ENCODE measurements at places on chromosomes 12 and 14.

DNA sequence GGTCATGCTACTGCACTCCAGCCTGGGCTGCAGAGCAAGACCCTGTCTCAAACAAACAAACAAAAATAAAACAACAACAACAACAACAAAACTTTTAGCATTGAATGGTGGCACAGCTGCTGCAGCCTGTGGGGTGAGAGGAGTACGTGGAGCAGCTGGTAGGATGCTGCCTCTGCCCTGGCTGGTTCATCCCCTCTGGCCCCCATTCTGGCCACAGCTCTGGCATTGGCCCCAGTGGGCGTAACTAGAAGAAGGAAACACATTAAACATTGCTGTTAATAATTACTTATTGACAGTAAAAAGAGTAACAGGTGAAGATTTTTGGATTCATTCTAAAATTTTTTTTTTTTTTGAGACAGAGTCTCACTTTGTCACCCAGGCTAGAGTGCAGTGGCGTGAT, 28.8 kb upstream of the C2CD5 start:
- DNase-seq: no peak

DNA sequence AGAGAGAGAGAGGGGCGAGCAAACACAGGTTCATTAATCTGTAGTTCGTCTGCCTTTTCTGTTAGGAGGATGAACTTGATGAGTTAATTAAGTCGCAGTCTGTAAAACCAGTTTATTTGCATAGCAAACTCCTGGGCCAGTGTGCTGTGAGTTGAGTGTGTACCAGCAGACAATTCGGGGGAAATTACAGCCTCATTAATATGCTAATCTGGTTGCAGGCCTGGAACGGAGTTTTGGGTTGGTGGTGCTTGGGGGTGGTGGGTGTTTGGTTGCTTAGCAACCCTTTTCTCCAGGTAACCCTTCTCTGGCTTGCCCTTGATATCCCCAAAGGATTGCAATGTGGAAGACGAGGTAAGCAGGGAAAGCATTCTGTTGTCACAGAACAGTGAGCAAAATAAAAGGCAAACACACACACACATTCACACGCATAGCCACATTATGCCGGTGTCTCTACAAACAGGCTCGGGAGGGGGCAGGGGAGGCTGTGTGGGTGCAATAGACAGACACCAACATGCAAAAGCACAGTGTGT, 29.2 kb upstream of the LHX5 start:
- DNase-seq: no peak

DNA sequence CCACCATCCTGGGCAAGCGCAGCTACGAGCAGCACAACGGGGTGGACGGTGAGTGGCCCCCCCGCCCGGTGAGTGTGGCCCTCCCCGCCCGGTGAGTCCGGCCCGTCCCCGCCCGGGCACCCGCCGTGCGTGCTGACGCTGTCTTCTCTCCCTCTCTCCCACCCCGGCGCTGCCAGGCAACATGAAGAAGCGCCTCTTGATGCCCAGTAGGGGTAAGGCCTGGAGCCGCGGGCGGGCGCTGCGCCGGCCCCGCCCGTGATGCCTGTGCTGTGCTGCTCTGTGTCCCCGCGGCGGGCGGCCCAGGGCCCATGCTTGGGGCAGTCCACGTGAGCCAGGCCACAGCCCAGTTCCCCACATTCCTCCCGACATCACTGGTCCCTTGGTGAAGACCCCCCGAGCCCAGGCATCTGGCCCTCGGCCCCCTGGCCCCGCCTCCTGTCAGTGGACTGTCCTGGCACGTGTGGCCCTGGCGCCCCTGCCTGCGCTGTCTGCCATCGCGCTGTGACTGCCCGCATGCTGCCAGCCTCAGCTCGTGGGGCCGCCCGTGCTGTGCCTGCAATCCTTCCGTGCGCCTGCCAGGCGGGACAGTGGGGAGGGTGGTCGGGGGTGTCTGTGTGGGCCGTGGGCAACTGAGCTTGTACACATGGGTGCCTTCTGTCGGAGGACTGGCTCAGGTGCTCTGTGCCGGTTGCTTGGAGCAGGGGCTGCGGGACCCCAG, 7.9 kb upstream of the CRIP2 start:
- no peak for DNase-seq

GRCh38 chr14:78605897-78606500, 435.8 kb downstream of the NRXN3 start:
- peak; percentile 65 for DNase-seq

GRCh38 chr14:54737132-54737711, 165.4 kb downstream of the GCH1 start:
- DNase-seq: peak; percentile 21

GRCh38 chr14:32186248-32186647, 15.6 kb upstream of the RNU6-7 start:
- no peak for DNase-seq

DNA sequence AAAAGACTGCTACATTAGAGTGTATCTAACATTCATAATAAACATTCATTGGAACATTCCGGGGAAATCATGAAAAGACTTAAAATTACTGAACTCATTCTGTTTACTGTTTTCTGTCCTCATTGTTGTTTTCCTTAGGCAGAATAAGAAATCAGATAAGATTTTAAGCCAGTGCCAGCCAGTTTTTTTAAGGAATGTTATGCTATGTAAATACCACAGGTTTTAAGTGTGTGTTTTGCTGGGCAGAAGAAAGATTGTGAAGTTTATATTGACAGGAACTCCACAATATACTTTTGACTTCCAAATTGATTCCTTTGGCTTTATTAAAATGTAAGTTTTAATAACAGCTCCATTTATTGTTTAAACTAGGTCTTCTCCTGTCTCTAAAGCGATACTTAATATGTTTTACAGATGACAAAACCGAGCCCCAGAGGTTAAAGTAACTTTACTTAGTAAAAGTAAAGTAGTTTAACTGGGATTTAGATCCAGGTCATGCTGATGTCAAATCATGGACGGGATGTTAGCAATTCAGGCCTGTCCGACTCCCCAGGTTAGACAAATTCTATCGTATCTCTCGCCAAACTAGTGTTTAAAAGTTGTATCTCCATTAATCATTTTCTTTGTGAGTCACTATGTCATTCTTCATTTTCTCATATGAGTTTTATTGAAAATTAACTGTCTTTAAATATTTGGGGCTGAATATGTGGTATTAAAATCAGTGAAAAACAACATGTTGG, 1.7 kb downstream of the LARP4 start:
- DNase-seq: peak; percentile 46

- DNase-seq: peak; percentile 67
Observed at GRCh38 chr14:36070031-36070719, 106.3 kb downstream of the PTCSC3 start.

DNA sequence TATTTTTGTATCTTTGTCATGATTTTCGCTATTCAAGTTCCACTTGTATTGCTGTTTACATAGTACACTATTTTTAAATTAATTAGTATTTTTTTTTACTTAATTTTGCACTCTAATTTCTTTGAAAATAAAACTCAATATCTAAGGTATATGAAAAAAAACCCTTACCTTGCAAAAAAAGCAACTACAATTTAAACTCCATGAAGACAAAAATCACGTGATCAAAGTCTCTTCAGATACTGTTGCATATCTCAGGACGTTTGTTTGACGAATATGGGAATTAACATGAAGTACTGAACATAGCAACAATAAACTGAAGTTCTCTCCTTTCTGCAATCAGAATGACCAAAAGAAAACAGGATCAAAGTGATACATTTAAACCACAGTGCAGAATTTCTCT, 968.4 kb upstream of the SEL1L start:
- DNase-seq: no peak

DNA sequence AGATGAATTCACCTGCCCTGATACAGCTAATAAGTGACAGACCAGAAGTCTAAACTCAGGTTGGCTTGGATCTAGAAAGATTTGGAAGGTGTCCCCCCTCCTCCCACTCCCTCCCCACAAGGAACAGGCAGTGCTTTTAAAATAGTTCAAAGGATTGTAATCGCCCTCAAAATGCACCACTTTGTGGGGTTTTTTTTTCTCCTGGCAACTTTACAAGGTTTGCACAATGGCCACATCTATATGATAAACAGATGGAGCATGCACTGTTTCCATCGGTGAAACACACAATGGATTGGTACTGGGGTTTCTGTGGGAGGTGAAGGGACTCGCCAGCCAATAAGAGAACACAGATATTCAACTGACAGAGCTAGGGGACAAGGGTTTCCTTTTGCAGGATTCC, 137.4 kb downstream of the LLPH start:
- DNase-seq: no peak

GRCh38 chr12:57604454-57604991, at the start of gene DTX3:
TSS of gene DTX3 (plus strand) at chr12:57604824. CDS start at chr12:57606518, 1,694 bp downstream.
- DNase-seq: no peak

- no peak for DNase-seq
Observed at GRCh38 chr14:95155045-95155444, 2.3 kb downstream of the DICER1 start.

GRCh38 chr14:92987713-92988510, 65.0 kb downstream of the CHGA start:
- no peak for DNase-seq

DNA sequence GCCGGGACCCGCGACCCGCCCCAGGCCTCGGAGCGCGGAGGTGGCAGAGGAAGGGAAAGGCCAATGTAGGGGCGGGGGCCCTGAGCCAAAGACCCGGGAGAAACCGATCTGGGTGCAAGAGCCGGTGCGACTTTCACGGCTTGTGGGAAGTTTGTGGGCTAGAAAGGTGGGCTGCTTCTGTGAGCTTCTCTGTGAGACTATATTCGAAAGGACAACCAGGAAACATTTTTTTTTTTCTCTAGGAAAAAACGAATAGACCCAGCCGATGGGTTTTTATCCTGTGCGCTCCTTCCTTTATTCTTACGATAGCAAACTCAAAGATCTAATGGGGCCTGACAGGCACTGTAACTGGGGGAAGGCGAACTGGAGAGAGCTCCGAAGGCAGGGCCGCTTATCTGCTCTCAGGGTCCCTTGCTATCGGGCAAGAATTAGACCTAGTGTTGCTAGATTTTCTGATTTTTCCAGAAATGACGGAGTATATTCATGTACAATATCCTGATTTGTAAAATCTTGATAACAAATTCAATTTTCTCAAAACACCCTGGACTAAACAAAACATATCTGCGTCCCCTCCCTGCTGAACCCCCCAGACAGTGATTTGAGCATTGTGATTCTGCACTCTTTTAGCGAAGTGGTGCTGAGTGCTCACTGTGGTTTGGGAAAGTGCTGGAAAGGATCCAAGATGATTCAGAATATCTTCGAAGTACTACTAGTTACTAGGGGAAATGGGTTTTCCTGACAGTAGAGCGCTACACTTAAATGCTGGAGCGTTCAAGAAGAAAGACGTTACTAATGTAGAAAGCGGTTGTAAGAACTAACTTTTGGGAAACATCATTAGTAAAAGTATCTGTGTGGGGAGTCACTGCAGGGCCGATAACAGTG, 563 bp upstream of the STXBP6 start:
- peak; percentile 32 for DNase-seq

DNA sequence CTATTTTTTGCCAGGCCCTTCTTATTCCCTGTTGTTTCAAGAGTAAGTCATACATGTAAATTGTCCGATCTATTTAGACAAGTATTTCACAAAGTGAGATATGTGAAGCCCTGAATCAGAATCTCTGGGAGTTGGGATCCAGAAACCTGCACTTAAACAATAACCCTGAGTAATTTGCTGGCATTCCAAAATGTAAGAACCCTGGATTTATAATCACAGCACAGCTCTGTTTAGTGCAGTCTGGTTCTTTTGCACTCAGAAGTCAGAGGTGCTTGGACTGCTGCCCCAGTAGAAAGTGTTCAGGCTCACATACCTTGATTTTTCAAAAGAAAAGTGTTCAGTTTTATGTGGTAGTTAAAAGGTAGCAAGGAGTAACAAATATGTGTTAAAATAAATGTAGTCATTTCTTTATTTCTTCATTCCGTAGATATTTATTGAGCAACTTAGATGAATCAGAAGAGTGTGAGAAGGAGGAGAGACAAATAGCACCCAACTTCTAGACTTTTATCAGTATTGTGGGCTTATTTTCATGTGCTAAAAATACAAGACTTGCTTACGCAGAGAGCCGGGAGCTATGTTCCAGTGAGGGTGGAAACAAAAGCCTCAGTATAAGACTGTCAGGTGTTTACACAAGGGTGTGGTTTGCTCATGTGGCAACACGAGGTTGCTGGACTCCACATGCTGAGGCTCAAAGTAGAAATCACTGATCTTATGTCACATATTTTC, 70.1 kb downstream of the SYNE2 start:
- DNase-seq: no peak

DNA sequence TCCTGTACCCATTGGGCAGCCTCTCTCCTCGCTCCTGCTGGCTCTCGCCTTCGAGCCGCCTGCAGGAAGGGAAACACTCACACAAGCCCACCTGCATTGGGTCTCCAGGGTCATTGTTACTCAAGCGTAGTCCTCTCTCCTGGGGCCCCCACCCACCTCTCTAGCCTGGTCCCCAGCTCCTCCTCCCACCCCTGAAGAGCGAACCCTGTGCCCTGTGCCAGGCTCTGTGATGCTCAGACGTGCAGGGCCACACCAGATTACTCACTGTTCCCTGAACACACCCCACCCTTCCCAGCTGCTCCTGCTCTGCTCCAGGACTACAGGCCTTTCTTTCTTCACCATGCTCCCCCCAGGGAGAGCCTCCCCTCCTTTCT, 88.1 kb downstream of the NINJ2 start:
- no peak for DNase-seq

GRCh38 chr12:48025281-48025680, 21.0 kb upstream of the COL2A1 start:
- DNase-seq: no peak

- DNase-seq: peak; percentile 35
Observed at GRCh38 chr14:21990116-21990515, 316.5 kb upstream of the OR4E1 start.

- DNase-seq: no peak
Observed at GRCh38 chr12:117816-118345, 51.3 kb downstream of the IQSEC3 start.

Measured in RKO (cell line).